Suppressor macrophage treated with lipopolysaccharide for 1 hour (primary cell): ENCODE measurements at places on chromosomes 11 and 22.
A peak's percentile ranks its signal among the peaks of the same experiment; 100 is the strongest.

DNA sequence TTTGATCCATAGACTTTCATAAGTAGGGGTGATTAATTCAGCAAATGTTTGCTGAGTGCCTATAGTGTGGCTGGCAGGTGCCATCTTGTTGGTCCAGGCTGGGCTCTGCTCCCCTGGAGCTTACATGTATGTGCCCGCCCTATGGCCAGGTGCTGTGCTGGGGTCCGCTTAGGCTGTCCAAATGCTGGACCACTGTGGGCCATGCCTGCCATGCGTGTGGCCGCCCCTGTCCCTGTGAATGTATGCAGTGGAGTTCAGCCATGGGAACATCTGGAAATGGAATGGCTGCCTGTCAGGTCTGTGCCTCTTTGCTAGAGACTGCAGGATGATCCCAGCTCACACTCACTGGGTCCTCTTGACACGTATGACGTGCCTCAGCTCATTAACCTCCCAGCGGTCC, 594.6 kb downstream of the TBC1D22A start:
- DNase-seq = no peak

DNA sequence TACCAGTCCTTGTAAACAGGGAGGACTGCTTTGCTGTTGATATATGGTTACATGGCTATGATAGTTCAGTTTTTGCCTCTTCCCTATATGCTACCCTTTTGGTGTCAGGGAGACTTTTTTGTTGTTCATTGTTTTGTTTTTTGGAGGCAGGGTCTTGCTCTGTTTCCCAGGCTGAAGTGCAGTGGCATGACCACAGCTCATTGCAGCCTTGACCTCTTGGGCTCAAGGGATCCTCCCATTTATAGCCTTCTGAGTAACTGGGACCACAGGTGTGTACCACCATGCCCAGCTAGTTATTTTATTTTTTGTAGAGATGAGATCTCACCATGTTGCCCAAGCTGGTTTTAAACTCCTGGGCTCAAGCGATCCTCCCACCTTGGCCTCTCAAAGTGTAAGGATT, 38.6 kb upstream of the SPTBN2 start:
- DNase-seq = no peak

DNA sequence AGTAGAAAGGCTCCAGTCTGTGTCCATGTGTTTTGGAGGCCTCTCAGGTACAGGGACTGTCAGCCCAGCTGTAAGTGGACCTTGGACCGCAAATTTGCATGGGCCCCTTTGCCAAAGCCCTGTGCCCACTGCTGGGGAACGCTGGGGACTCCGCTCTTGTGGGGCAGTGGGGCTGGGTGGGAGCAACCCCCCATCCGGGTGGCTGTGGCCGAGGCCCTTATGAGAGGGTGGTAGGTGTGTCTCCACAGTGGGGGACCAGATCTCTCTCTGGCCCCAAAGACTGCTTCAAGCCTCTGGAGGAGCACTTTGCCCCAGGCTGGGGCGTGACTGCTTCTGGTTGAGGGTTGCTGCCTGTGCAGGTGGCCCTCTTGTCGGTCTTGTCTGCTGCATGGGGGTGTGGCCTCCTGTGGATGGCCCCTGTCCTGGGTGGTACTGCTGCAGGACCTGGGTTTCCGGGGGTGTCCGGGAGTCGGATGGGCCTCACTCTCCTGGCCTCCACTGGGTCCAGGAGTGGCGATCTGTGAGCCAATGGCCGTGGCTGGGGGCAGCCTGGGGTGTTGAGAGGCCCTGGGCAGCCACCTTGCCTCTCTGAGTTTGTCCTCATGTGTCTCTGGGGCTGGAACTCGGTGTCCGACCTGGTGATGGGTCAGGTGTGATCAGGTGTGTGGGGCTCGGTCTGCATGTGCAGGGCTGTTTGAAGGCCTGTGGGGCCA, 15.9 kb downstream of the KCNQ1 start:
- DNase-seq = no peak

DNA sequence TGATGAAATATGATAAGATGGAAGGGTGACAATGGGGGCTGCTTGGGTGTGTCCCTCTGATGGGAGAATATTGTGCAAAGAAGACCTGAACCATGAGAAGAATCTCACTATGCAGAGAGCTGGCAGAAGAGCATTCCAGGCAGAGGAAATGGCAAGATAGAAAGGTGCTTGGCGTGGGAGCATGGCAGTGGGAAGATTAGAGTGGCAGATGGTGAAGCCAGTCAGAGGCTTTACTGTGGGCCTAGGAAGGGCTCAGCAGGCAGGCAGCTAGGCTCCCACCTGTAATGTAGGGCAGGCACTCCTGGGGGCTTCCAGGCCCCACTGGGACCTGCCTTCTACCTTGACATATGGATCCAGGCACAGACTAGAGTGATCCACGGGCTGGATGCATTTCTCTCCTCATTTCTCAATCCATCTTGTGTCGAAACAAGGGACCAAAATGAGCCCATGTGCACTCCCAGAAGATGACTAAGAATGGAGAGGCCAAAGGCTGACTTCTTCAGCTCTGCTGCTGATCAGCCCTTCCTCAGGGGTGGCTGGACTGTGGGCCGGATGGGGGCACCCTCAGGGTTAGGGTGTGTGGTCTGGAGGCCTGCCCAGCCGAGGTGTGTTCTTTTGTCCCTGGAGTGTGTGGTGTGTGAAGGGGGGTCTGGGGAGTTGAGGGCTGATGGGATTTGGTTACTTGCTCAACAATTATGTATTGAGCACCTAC, 88.3 kb downstream of the TSPAN18 start:
- DNase-seq = peak; percentile 60

DNA sequence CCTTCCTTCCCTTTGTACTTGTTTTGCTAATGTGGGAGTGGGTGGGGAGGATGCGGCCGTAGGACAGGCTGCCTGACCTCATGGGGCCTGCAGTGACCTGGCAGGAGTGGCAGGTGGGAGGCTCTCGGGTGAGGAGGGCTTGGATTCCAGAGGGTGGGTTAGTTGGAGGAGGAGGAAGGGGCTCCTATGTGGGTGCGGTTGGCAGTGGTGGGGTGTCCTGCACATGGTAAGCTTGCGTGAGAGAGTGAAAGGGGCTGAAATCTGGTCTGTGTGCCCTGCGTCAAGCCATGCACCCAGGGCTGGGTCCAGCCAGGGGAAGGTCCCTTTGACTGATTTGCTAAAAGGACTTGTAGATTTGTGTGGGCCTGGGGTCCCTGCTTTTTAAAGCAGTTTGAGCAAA, 90.7 kb upstream of the OR4B1 start:
- no peak for DNase-seq

DNA sequence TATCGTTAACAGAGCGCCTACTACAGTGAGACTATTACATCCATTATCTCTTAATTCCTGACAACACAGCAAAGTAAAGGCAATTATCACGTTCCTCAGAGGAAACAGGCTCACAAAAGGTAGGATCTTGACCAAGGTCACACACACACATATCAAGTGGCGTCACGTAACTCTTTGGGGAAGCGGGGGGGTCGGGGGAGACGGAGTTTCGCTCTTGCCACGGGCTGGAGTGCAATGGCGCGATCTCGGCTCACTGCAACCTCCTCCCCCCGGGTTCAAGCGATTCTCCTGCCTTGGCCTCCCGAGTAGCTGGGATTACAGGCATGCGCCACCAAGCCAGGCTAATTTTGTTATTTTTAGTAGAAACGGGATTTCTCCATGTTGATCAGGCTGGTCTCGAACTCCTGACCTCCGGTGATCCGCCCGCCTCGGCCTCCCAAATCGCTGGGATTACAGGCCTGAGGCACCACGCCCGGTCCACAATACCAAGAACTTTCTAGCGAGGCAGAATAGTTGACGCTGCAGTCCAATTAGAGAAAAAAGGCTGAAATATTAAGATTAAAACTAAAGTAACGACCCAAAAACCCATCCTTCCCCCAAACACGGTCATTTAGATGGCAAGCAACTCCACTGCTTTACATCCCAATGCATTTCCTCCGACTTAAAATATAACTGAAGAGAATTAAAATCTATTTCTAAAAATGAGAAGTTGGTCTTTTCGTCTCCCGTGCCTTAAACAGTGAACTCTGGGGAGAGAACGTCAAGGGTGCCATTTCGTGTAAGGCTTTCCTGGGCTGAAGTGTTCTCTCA, 1.2 kb downstream of the DDX17 start:
- peak; percentile 74 for DNase-seq

GRCh38 chr22:42401535-42402334, 30.5 kb downstream of the NFAM1 start:
- DNase-seq = no peak

DNA sequence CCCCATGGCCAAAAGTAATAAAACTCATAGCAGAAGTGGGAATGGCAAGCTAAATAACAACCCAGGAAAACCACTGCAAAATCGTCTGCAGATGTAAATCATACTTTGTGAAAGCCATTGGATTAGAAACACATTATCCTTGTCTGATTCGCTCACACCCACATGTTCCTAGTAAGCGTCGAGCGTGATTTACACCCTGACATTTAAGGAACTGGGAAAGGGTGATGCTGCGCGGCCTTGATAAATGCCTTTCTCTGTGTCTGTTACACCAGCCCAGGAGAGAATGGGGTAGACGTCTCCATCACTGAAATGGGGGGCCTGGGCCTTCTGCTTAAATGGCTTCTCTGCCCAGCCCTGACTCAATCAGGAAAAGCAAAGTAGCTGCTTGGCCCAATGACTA, 162.7 kb downstream of the NTM start:
- no peak for DNase-seq

DNA sequence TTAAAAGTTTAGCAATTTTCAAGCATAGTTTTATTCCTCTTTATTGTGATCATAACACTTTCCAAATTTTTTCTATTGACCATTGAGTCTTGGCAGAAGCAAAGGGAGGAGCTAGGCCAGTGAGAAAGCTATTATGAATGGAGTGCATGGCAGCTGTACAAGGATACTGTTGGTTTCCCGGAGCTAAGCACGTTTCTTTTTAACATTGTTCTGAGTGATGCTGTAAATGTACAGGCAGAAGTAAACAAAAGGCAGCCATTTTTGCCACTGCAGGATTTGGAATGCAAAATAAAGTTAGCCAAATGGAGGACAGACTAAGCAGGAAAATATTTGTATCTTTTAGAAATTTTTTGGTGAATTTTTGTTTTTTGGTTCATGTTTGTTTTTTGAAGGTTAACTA, 16.2 kb downstream of the CBL start:
- no peak for DNase-seq

DNA sequence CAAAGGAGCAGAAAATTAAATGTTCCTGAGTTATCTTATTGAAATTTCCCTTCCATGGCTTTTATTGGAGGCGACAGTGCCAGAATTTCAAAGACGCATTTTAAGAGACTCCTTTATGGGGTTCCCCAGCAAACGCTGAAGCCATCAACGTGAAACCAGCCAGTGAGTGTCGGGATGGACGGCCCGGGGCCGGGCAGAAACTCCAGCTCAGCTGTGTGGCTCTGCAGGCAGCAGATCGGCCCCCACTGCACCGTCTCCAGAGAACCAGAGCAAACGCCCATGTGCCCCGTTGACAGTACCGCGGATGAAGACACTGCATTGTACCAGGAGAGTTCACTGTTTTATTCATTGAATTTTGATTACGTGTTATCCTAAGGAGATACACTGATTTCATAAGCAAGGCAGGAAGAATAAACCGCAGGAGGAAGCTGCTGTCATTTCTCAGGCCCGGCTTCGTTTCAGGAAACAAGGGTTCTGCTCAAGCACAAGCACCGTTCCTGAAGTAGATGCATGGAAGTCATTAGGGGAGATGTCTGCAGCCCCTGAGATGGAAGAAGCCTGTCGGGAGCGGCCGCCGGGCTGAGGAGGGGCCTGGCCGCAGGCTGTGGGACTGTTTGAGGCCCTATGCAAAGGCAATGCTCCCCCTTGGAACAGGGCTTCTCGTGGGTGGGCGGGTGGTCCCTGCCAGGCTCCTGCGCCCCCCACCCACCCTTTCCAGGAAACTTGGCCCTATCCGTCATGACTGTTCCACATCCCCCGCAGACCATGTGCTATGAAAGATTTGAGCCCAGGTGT, 639.7 kb downstream of the TBC1D22A start:
- no peak for DNase-seq

- no peak for DNase-seq
These were observed 165.7 kb downstream of the LDLRAD3 start for GRCh38 chr11:36109590-36109849.

- DNase-seq = no peak
These were observed 11.7 kb downstream of the LIMK2 start for GRCh38 chr22:31223786-31224191.

- DNase-seq = no peak
These were observed 1.2 kb upstream of the ARRB1 start for GRCh38 chr11:75352588-75353206.

GRCh38 chr11:69353696-69354544, 60.0 kb downstream of the MYEOV start:
- DNase-seq = no peak

- DNase-seq = no peak
These were observed 424.6 kb downstream of the BRD1 start for GRCh38 chr22:49403102-49403501.
